ENCODE measurements at places on chromosomes 12 and 14. TPM values are rescaled to one million over a fixed set of nuclear protein-coding genes. Genes with fewer than 3 reads are reported as not detected.

The SLC4A8 gene
- total RNA-seq = 3.9 TPM

The ANO4 gene
- total RNA-seq = 1.3 TPM

The PSMA3 gene
- total RNA-seq = 132 TPM

The ACOT6 gene
- total RNA-seq = not detected

The CAMKK2 gene
- 11.0 TPM for total RNA-seq

The CEP170B gene
- 21.4 TPM for total RNA-seq

The RNASE1 gene
- 124 TPM for total RNA-seq

The TAS2R7 gene
- not detected for total RNA-seq

The GPRC5D gene
- total RNA-seq = not detected

The AQP2 gene
- not detected for total RNA-seq

The SLC5A8 gene
- total RNA-seq = not detected

The SLC41A2 gene
- total RNA-seq = 1.9 TPM

The KIF26A gene
- 61.0 TPM for total RNA-seq

The KRT79 gene
- not detected for total RNA-seq

The SYT1 gene
- total RNA-seq = 11.7 TPM

The OTUB2 gene
- total RNA-seq = 4.4 TPM

The PUS1 gene
- total RNA-seq = 36.7 TPM

The COCH gene
- 11.4 TPM for total RNA-seq

The PPP1R1A gene
- 23.8 TPM for total RNA-seq

The EXOC3L4 gene
- 0.21 TPM for total RNA-seq

All from H7 (cell line).